T follicular helper cell (primary cell): ENCODE measurements at places on chromosomes 5 and 9.

- no peak for DNase-seq
Observed at GRCh38 chr5:96641368-96642280, 20.6 kb upstream of the CAST start.

DNA sequence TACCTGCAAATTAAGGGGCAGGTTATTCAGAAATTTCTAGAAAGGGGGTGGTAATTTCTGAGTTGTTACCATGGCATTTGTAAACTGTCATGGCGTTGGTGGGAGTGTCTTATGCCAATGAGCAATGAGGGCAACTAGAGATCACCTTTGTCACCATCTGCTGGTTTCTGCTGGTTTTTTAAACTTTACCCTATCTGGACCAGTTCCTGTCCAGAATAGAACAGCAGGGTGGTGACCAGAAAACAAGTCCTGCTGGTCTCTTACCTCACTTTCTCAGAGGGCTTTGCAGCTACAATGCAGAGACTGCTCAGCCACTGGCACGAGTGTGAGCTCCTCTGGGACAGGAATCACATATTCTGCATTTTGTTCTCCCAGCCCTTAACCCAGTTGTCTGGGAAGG is 51.4 kb downstream of the FAM114A2 start:
- no peak for DNase-seq

DNA sequence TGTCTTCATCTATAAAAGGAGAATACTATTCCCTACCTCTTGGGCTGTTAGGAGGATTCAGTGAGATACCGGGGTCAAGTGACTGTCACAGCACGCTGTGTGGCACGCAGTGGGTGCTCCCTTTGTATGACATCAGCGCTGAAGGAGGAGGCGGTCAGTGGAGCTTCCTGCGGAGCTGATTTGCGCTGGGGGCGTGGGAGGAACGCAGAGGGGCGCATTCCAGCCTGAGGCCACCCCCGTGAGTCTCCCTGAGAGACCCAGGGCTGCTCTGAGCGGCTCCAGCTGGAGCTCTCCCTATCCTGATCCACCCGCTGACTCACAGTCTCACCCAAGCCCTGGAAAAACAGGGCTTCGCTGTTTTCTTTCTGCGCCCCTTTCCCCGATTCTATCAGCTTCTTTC is 24.3 kb upstream of the NEURL1B start:
- DNase-seq = no peak

- DNase-seq = no peak
Observed at GRCh38 chr5:140341591-140341990, 4.8 kb downstream of the HBEGF start.

- no peak for DNase-seq
Observed at GRCh38 chr9:105832096-105832710, 137.9 kb downstream of the TMEM38B start.

DNA sequence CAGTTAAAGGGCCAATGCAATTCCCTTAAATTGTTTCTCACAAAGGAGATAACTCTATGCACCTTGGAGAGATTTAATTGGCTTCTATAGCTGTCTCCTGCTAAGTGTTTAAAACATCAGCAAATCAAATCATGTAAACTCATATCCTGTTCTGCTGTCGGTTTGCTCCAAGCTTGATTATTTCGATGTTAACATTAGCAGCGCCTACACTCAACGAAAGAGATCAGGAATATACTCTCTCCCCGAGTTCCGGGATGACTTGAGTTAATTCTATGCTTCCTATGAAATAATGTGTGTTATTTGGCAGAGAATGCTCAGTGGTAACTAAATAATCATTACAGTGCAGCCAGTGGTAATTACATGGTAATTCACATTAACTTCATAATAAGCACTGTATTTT is 338.6 kb downstream of the EBF1 start:
- no peak for DNase-seq

GRCh38 chr5:143019614-143020515 is 249.7 kb downstream of the ARHGAP26 start:
- DNase-seq = no peak

DNA sequence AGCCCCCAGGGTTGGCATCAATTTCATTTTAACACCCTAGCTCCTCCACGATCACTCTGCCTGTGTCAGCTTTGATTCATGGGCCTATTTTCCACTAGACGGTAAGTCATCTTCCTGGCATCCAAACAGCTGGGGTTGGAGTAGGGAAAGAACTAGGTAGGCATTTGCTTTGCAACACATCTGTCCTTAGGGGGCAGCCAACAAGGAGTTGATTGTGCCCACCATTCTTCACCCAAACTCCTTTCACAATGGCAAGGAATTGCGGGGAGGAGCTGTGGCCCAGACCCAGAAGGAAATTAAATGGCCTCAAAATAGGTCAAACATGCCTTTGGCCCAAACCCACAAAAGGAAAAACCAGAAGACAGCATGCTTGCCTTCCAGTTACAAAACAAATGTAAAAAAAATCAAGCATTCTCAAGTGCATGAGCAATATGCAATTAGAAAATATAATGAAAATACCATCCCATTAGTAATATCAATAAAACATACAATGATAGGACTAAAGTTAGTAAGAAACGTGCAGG is 71.8 kb downstream of the NRG2 start:
- DNase-seq = no peak

DNA sequence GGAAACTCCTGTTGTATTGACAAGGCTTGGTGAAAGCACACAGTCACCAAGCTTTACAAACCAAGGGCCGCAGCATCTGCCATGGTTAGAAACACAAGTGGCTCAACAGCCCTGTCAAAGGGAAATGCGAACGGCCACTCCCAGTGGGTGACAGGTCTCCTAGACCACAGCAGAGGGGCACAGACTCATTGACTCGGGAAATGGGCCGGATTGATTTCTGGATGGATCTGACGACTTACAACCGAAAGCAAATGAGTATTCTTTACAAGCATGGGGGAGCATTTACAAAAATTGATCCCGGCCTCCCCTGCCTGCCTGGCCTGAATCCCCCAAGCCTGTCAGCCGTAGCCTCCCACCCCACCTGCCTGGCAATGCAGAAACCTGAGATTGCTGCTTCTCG is 48.2 kb downstream of the ADAMTS2 start:
- no peak for DNase-seq

- peak; percentile 39 for DNase-seq
Observed at GRCh38 chr5:140402258-140403074, 833 bp downstream of the ANKHD1 start.

- DNase-seq = no peak
Observed at GRCh38 chr5:96180684-96181435, 219.2 kb upstream of the ELL2 start.

- no peak for DNase-seq
Observed at GRCh38 chr9:8679371-8679822, 879.8 kb upstream of the DMAC1 start.

GRCh38 chr9:73348471-73348870 is 196.8 kb downstream of the ANXA1 start:
- DNase-seq = no peak

GRCh38 chr5:137570070-137570469 is 70.9 kb upstream of the SPOCK1 start:
- no peak for DNase-seq

GRCh38 chr9:4510546-4511322 is 20.5 kb downstream of the SLC1A1 start:
- DNase-seq = no peak

GRCh38 chr5:15009420-15009819 is 137.8 kb upstream of the ANKH start:
- no peak for DNase-seq

DNA sequence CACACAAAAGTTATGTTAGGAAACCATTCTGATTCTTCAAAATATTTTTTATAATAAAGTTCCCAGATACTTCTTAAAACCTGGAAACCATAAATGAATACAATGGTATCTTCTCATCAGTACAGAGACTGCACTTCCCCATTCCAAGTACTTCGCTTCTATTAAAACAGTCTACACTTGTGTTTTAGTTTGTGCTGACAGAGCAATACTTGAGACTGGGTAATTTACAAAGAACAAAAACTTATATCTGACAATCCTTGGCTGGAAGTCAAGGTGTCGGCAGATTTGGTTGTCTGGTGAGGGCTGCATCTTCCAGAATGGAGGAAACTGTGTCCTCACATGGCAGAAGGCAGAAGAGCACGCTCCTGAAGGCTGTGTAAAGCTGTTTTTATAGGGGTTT is 70.1 kb downstream of the RFX3 start:
- DNase-seq = no peak

GRCh38 chr5:17121776-17122175 is 95.7 kb upstream of the BASP1 start:
- no peak for DNase-seq

DNA sequence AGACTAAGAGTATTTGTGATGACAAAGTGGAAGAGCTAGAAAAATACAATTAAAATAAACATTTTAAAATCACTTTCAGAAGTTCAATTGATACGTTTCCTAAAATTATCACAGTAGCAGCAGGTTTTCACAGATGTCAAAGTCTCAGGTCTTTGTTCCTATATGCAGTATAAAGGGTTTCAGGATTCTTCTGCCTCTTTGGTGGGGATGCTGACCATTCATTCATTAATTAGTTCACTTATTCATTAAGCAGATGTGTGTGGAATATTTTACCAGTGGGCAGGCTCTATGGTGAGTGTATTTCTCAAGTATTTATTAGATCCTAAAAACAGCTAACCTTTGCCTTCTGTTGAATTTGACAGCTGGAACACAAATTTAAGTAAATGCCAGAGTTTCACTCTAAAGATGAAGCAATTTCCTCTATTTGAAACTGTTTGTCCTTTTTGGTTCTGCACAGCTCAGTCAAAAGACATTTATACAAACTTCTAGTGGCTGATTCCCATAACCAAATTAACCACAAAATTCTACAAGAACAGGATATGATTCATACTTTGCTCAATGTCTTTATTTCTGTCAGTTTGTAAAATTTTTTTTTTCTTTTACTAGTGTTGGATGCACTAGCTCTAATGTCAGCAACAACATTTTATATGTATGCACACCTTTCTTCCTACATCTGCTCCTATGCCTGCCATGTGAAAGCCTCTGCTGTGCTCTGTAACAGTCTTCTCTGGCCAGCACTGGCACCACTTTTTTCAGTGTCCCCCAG is 75.9 kb upstream of the PRR16 start:
- DNase-seq = no peak

DNA sequence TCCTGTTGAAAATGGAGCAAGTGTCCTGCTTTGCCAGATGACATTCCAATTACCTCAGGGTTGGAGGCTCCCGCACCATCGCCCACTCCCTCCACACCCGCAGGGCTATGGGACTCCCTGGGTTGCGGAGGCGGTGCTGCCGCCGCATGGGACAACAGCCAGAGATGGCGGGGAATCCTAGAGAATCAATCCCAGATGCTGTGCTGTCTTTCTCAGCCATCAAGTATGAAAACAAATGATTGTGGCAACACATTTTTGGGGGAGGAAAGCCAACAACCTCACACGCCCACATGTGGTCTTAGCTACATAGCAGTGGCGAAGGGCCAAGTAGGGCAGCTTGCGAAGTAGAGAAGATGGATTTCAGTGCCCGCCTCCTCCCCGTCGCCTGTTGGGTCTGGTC is 46.7 kb downstream of the IL31RA start:
- DNase-seq = no peak

DNA sequence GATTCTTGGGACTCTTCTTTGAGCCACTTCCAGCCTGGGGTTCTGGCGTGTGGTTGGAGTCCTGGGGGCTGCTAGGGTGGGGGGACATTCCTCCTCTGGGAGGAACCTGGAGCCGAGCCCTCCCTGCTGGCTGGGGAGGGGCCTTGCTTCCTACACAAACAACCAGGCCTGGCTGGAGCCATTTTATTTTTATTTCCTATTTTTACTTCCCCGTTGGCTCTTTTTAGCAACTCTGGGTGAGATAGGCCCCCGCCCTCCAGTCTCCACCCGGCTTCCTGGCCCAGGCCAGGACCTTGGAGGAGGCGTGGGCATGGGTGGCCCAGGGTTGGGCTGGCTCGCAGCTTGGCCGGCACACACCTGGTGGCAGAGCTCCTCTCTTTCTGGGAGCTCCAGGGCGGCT is 15.1 kb downstream of the RXRA start:
- no peak for DNase-seq

DNA sequence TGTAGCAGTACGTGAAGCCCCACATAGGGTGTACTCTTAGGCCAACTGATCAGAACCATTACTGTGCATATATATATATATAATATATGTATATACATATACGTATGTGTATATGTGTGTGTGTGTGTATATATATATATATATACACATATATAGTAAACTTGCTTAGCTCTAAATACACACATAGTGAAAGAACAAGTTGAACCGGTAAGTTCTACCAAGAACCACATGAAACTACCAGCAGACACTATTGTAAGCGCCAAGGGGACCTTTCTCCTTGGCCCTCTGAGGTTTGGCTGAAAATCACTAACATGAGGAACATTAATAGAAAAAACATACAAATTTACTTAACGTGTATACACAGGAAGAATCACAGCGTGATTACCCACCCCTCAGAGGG is 1.8 kb upstream of the TARS1 start:
- DNase-seq = no peak

- DNase-seq = no peak
Observed at GRCh38 chr9:29069376-29069775, 1496.1 kb upstream of the C9orf72 start.

DNA sequence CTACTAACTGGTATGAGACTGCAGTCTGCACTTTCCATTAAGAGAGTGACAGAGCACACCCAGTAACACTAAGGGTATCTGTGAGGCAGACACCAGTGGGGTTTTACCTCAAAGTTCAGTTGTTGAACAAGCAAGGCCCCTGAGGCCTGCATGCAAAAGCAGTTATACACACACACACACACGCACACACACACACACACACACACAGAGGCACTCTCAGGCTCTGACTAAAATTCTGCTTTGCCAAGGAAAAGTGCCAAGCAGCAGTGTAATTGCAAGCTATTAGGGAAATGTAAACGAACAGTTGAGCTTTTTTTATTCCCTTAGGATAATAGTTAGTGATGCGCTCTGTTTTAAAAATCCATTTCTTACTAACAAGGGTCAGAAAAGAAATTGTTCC is 377.1 kb downstream of the SPOCK1 start:
- DNase-seq = no peak

- no peak for DNase-seq
Observed at GRCh38 chr5:75729321-75729720, 12.1 kb upstream of the POC5 start.

DNA sequence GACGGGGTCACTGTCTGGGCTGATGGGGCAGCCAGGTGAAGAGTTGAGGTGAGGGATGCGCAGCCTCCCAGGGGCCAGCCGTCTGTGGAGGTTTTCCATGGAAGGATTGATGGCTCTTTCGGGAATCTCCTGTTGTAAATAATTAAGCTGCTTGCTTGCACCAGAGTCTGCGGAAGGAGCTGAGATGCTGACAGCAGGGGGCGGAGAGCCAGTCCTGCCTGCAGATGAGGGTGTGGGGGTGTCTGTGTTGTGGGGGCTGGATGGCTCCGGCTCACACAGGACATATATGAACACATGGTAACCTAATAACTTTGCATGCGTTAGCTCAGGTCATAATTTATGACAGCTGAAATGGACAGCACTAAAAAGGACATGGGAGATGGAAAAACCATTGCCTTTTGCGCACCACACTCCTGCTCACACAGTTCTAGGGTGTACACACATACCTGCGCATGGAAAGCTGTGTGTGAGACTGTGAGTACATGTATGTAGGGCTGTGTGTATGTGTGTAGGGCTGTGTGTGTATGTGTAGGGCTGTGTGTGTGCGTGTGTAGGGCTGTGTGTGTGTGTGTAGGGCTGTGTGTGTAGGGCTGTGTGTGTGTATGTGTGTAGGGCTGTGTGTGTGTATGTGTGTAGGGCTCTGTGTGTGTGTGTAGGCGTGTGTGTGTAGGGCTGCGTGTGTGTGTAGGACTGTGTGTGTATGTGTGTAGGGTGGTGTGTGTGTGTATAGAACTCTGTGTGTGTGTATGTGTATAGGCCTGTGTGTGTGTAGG is 36.8 kb upstream of the SEMA4D start:
- no peak for DNase-seq

GRCh38 chr9:35108461-35108860 is 5.5 kb upstream of the STOML2 start:
- no peak for DNase-seq

- no peak for DNase-seq
Observed at GRCh38 chr5:113447498-113448050, 12.8 kb upstream of the TSSK1B start.
